Hepatocyte (in vitro differentiated cells): ENCODE measurements at places on chromosomes 2 and 18.

DNA sequence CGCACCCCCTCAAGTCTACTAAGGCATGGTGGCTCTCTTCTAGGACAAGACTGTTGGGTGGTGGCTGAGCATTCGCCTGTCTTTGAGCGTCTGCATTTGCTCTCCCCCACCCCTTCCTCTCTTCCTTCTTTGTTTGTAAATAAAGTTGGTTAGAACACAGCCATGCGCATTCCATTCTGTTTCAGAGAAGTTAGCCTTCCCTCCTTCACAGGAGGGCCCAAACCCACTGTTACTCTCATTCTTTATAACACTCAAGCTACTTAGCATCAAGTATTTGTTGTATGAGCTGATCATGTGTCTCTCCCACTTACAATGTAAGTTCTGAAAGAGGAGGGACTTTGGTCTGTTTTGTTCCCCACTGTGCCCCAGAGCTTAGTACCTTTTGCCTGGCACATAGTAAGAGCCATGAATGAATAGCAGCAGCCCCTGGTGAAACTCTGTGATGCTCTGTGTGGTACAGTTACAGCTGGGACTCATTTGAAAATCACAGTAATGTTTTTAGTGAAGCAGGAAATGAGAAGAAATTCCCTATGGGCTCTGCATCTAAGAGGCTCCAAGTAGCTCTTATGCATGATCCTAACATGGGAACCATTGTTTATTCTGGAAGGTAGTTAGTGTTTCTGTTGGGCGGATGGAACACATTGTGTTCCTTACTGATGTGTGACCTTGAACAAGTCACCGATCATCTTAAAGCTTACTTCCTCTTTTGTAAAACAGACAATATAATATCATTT is 7.7 kb downstream of the MGAT5 start:
- DNase-seq: no peak

- no peak for DNase-seq
These were observed 36.7 kb upstream of the SKA1 start for GRCh38 chr18:50338122-50338521.

DNA sequence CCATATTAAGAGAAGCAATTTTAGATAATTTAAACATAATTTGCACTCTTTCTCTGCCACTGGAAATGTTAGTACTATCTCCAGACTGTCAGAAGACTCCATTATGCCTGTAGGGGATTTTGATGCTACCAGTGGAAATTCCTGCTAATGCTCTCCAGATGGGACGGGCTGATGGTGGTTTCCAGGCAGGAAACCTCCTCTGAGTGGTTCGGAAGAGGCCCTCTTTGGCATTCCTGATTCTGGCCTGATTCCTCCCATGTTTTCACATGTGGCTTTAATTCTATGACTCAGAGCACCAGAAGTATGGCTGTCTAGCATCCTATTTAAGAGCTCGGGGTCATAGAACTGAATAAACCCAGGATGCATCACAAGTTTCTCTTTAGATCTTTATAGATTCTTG is 70.9 kb upstream of the ST6GAL2 start:
- peak; percentile 81 for DNase-seq

DNA sequence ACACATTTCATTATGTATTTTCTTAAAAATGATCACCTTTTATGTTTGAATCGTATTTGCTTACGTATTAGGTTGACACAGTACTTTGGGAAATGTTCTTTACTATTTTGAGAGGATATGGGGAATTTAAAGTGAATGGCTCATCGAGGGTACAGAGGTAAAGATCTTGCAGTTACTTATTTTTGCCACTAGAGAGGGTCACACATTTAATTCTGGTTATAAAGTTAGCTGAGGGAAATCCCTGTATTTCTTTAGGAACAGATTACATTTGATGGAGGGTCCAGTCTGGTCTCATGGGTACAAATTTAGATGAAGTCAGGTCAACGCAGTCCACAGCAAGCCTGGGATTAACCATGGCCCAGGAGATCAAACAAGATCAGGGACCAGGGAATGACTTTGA is 24.5 kb downstream of the DYNC2LI1 start:
- no peak for DNase-seq

GRCh38 chr18:63199743-63200241 is 119.8 kb downstream of the BCL2 start:
- no peak for DNase-seq

- peak; percentile 32 for DNase-seq
These were observed 1.3 kb downstream of the SP9 start for GRCh38 chr2:174335988-174336500.

GRCh38 chr2:222982010-222982908 is 69.7 kb upstream of the KCNE4 start:
- DNase-seq: peak; percentile 81
